ENCODE measurements at places on chromosomes 12 and 14.

- H3K27ac ChIP-seq: no peak overlapping the region
- no peak overlapping the region for H3K4me3 ChIP-seq
- H3K27me3 ChIP-seq: peaks cover 4% of the 10 kb centered on the region
Observed at GRCh38 chr12:94717656-94718055, 67.3 kb upstream of the TMCC3 start.

DNA sequence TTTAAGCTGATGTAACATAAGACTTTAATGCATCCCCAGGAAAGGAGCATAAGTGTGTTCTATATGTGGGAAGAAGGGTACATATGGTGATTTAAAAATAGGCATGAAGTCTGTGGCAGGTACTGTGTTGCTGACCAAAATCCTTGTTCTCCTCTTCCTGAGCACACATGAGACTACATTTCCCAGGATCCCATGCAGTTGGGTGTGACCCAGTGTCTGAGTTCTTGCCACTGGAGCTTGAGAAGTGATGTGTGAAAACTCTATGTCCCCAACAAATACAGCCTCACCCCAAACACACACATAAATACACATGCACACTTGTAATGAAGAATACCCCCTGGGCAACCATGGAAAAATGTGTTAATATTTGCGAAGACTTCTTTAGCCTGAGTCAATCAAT is 8.5 kb upstream of the SMIM10L1 start:
- H3K27ac ChIP-seq: no peak overlapping the region
- H3K4me3 ChIP-seq: no peak overlapping the region
- no peaks in the 10 kb centered on the region for H3K36me3 ChIP-seq
- H3K4me1 ChIP-seq: peaks cover 14% of the 10 kb centered on the region
- H3K27me3 ChIP-seq: no peaks in the 10 kb centered on the region
- DNase-seq: no peak

GRCh38 chr12:868722-869121 is 80.8 kb downstream of the RAD52 start:
- H3K36me3 ChIP-seq: no peaks in the 10 kb centered on the region
- H3K27ac ChIP-seq: peak overlapping the region; percentile 18
- peaks cover 7% of the 10 kb centered on the region for H3K4me1 ChIP-seq
- H3K27me3 ChIP-seq: no peaks in the 10 kb centered on the region
- no peak overlapping the region for H3K4me3 ChIP-seq
- DNase-seq: no peak

DNA sequence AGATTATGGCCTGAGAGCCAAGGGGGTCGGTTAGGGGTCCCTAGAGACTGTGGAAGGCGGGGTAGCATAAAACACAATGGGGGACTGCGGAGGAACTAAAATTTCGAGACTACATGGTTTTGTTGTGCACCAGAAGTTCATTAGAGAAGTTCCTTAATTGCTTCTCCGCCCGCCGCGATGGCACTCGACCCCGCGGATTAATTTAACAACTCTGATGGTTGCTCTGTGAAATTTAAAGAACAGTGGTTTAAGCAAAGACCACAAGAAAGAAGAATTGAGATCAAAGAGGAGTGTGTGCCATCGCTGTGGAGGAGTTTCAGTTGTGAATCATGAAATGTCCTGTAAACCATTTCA is 1.4 kb upstream of the CCDC88C start:
- H3K36me3 ChIP-seq: no peaks in the 10 kb centered on the region
- H3K4me1 ChIP-seq: peaks cover 15% of the 10 kb centered on the region
- peaks cover 13% of the 10 kb centered on the region for H3K27me3 ChIP-seq
- H3K27ac ChIP-seq: no peak overlapping the region

- no peak overlapping the region for H3K27ac ChIP-seq
- peaks cover 5% of the 10 kb centered on the region for H3K36me3 ChIP-seq
- H3K4me3 ChIP-seq: no peak overlapping the region
- DNase-seq: no peak
- peaks cover 7% of the 10 kb centered on the region for H3K4me1 ChIP-seq
Observed at GRCh38 chr14:49972823-49973222, 79.9 kb downstream of the ARF6 start.

Measured in glutamatergic neuron (in vitro differentiated cells).